ENCODE measurements at places on chromosomes 6 and 20.

DNA sequence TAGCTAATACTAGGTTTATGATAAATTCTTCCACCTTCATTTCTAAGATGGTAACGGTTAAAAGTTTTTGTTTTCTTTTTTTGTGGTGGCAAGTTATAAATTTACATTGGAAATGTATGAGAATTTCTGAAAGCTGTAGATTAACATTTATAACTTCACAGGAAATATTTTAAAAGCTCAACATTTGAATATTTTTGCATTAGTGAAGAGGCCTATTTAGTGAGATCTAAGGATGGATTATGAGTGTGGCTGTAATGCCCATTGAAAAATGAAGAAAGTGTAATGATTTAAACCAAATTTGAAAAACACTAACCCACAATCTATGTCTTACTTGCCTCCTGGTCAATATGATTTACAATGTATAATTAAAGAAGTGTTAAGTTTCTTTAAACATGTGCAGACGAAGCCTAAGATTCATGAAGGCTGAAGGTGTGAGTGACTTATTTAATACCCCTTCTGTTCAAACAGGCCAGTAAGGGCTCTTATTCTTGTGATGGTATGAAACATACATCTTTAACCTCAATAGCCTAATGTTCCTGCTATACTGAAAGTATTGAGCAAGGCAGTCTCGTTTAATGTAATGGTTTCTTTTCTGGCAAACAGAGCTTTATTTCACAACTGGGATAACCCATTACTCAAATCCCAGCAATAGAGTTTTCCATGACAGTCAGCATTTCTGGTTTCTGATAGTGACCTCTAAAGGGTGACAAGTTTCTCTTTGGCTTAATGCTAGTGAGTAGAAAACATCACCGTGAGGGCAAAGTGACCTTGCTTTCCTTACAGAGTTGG is 13.2 kb downstream of the HDGFL1 start:
- DNase-seq, result no peak

DNA sequence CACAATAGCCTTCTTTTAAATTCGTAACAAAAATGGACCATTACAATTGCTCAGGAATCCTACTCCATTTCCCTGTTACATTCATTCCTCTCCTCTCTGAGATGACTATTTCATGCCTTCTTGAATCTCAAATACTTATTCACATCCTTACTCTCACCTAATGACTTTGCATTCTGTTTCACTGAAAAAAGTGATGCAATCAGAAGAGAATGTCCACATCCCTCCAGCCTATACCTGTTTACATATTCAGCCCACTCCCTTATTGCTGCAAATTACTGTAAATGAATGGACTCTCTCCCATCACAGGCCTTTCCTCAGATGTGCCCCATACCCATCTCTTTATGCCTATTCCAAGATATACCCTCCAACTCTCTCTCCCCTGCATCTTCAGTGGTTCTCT is 8.6 kb downstream of the TAAR1 start:
- DNase-seq, result no peak

DNA sequence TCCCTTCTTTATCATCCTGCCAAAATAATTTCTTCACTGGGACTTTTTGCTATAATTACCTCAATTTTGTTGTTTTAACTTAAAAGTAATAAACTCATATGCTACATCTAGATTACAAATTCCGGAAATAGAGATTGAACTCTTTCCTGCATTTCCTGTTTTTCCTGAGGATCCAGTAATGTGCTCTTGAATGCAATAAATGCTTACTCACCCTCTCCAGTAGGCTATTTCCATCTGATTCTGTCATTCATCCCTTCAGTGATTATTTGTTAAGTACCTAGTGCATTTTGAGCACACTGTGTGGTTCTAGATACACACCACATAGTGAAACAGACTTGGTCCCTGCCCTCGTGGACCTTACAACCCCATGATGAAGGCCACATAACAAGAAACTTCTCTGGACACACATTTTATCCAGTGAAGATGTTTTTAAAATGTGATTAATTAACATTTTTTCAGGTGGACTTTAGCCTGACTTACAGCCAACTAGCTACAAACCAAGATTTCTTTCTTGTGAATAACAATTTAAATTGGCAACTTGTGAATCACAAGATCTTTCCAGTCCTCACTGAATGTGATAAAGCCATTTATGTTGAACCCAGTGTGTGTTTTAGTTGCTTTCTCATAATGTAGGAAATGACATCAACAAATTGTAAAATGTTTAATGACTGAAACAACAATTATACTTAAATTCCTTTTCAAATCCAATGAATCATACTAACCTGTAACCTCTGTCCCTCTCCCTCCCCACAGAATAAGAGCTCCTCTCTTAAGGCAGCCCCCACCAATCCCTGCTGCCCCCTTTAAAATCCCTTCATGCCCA is 272.3 kb downstream of the KHDC1L start:
- no peak for DNase-seq

GRCh38 chr6:40334496-40335270 is 252.5 kb downstream of the LRFN2 start:
- no peak for DNase-seq

GRCh38 chr6:139569566-139569965 is 195.1 kb upstream of the CITED2 start:
- DNase-seq, result no peak

DNA sequence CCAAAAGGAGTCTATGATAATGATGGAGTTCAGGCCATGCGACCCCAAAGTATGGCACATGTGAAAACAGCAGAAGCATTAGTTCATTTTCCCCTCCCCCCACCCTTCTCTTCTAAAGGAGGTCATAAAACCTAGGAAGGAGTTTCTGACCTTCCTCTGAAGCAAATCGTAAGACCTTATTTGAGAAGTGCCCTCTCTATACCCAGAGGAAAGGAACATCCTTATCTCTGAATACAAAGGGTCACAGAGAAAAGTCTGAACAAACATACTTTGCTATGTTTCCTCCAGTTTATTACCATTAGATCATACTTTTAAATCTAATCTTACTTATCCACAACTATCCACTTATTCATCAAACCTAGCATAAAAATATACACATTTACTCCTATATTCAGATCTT is 48.6 kb downstream of the SLX4IP start:
- no peak for DNase-seq

- no peak for DNase-seq
These were observed 171.5 kb downstream of the QKI start for GRCh38 chr6:163585932-163586437.

- no peak for DNase-seq
These were observed 84.1 kb downstream of the GINS1 start for GRCh38 chr20:25491446-25492038.

DNA sequence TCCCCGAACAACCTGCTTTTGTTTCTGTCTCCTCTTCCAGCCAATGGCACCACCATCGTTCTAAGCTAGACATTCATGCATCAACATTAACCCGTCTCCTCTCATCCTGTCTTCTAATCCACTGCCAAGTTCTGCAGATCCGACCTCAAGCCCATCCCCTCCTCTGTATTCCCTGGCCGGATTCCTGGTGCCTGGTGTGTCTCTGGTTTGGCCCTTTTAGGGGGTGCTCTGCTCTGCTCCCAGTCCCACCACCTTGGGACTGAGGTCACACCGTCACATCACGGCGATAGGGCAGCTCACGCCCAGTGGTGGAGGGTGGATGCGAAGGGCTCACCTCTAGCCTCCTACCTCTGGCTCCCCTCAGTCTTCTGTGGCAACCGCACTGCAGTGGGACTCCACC is 102.5 kb upstream of the AGPAT4 start:
- DNase-seq, result no peak

GRCh38 chr6:24089736-24090135 is 36.3 kb upstream of the NRSN1 start:
- no peak for DNase-seq

GRCh38 chr20:32052090-32052777 is at the start of gene HCK:
TSS of gene HCK (plus strand) at chr20:32052242.
- no peak for DNase-seq

DNA sequence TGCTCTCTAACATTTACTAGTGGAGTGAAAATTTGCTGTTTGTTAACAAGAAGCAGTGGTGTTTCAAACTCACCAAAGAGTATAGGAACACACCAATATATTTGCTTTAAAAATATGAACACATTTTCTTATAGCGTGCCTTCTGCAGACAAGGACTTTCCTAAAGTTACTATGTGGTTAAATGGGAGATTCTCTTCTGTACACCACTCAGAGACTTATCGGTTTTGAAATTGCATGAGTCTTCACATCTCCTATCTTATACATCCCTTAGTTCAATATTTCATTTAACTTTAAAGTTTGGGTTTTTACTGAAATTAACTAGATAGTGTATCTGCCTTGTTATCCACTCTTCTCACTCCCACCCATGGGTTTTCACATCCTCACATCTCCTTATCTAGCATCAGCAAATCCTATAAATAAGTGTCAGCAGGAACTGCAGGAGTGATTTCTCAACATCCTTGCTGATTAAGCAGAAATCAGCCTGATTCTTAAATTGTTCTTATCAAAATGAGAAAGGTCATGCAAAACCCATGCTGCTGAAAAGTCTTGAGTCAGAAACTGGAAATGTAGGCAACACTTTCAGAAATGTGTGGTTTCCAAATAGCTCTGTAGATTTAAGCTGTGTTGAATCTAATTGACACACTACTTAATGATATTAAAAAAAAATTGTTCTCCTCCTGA is 1075.6 kb upstream of the GJE1 start:
- no peak for DNase-seq

DNA sequence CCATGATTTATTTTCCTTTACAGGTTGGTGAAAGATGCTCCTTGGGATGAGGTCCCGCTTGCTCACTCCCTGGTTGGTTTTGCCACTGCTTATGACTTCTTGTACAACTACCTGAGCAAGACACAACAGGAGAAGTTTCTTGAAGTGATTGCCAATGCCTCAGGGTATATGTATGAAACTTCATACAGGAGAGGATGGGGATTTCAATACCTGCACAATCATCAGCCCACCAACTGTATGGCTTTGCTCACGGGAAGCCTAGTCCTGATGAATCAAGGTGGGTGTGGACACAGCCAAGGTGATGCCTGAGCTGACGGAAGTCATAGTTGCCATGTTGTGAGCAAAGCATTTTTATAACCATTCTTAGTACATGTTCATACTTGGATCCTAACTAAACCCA is 34.6 kb upstream of the CALHM6 start:
- DNase-seq, result no peak

GRCh38 chr20:16583474-16583873 is 10.2 kb upstream of the KIF16B start:
- no peak for DNase-seq

DNA sequence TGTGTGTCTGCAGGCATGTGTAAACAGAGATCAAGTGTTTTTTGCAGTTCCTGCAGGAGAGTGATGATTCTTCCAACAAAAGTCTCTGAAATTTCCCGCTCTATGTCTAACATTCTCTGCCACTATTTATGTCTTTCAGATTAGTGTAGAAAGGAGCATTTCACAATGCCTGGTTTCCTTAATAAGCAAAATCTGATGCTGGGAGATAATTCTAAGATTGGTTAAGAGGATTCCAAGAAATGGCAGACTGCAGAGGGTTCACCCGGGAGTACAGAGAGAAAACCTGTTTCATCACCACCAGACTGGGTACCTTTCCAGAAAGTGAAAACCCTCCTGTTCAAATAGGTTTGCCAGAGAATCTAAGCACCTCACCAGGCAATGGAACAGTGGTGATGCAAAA is 62.7 kb downstream of the FOXC1 start:
- DNase-seq, result no peak

DNA sequence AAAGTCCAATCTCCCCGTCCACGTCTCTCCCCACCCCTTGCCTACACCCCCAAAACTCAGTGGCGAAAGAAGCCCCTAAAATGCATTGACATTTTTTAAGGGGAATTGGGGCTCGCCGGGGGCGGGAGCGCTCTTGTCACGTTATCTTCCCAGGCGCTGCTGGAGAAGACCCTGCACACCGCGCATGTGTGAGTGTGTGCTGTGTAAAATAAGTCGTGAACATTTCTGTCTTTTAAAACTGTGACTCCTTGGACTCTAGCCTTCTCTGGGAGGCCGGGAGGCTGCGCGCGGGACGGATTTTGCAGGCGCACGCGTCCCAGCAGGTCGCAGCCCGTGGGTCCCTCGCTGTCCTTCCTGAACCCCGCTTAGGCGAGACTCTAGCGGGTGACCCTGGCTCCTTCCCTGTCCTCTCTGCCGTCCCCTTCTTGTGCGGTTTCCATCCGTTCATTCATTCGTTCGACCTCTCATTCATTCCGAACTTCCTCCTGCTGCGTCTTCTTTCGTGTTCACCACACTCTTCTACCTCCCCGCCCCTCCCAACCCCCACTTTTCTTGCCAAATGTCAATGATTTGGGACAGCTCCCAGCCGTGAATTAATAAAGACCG is 2.2 kb downstream of the NRN1 start:
- no peak for DNase-seq

DNA sequence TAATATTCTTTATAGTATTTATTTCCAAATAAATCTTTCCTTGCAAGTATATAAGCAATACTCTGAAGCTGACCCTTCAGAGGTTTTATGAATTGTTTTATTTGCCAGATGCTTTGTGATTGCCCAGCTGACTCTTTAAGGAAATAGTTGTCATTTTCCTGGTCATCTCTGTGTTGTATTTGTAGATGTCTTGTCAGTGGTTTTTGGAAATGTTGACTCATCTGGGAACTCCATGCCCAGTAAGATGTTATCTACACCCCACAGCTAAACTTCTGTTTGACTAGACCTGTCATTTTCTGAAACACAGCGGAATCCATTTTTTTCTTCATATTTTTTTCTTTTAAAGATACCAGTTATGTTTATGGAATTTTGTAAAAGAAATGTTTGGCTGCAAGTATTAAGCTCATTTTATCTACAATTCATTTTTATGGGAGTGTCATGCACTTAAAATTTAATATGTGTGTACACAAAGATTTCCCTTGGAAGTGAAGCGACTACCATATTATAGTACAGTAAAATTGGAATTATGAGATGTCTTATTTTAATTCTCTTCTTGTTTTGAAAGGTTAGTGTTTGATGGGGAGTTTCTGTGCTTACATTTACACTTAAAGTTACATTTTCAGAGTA is 491.0 kb downstream of the NKAIN2 start:
- DNase-seq, result no peak

GRCh38 chr6:29653452-29654038 is 3.3 kb upstream of the MOG start:
- peak; percentile 73 for DNase-seq

DNA sequence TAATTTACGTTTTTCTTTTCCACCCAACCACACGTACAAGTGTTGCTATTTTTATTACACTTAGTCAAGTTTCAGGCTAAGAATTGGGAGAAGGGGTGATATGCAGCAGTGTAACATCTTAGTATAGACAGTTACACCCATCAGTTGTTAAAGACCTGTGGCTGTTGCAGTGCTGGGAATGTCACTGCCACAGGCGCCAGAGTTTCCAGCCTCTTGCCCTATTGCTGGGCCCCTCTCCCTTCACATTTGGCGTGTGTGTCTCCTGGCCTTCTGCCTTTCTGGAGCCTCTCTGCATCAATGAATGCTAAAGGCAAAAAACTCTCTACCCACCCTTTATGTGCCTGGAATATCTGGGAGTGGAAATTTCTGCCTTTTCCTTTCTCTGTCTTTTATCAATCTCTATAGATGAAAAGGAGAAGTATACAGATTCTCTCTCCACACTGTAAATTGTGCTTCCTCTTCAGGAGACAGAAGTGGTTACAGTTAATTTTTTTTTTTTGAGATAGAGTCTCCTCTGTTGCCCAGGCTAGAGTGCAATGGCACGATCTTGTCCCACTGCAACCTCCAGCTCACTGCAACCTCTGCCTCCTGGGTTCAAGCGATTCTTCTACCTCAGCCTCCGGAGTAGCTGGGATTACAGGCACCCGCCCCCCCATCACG is 73.0 kb downstream of the TIAM2 start:
- no peak for DNase-seq

GRCh38 chr20:23584434-23585199 is 16.3 kb upstream of the CST9L start:
- DNase-seq, result no peak

- DNase-seq, result no peak
These were observed 61.1 kb upstream of the RNF144B start for GRCh38 chr6:18326001-18326400.

All from substantia nigra (tissue), 51 donors.